ENCODE measurements at places on chromosomes 3 and 15.

- DNase-seq = no peak
Measured at GRCh38 chr15:38168467-38169070, 84.1 kb upstream of the SPRED1 start.

- no peak for DNase-seq
Measured at GRCh38 chr15:39510001-39510701, 70.7 kb upstream of the THBS1 start.

DNA sequence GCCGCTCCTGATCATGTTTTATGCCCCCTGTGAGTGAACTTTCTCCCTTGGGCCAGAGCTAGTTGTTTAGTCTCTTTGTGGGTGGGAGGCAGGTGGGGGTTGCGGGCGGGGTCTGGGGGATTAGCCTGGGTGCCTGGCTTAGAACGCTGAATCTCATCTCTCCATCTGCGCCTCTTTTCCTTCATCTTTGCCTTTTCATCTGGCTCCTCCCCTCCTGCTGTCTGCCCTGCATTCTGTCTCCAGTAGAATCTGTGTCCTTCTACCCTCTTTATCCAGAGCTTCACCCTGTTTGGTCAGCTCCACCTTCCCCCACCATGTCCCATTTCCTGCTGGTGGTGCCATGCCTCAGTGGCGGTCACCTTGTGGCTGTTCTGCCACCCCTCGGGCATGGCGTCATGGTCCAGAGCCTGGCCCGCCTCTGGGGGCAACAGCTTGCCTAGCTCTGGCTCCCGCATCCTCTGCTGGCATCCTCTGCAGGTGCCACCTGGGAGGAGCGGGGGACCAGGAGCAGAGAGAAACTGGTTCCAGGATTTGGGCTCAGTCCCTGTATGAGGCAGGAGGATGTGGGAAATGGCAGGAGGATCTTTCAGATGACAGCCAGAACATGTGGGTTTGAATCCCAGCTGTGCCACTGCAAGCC lies 44.3 kb downstream of the PDIA5 start:
- no peak for DNase-seq

DNA sequence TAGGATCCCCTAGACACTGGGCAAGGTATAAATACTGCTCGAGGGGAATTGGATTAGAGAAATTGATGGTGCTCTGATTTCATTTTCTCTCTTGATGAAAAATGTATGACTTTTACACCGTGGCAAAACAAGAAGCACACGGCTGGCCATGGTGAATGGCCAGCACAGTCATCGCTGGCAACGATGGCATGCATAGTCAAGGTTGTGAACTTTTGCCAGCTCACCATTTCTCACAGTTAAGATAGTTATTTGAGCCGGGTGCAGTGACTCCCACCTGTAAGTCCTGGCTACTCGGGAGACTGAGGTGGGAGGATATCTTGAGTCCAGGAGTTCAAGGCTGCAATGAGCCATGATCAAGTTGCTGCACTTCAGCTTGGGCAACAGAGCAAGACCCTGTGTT lies 95.4 kb downstream of the HMG20A start:
- DNase-seq = no peak

GRCh38 chr3:30779686-30780287 lies 114.7 kb downstream of the GADL1 start:
- peak; percentile 39 for DNase-seq

GRCh38 chr15:99143655-99144610 lies 39.1 kb downstream of the SYNM start:
- no peak for DNase-seq

GRCh38 chr15:100650685-100651084 lies 48.3 kb downstream of the ASB7 start:
- DNase-seq = no peak

DNA sequence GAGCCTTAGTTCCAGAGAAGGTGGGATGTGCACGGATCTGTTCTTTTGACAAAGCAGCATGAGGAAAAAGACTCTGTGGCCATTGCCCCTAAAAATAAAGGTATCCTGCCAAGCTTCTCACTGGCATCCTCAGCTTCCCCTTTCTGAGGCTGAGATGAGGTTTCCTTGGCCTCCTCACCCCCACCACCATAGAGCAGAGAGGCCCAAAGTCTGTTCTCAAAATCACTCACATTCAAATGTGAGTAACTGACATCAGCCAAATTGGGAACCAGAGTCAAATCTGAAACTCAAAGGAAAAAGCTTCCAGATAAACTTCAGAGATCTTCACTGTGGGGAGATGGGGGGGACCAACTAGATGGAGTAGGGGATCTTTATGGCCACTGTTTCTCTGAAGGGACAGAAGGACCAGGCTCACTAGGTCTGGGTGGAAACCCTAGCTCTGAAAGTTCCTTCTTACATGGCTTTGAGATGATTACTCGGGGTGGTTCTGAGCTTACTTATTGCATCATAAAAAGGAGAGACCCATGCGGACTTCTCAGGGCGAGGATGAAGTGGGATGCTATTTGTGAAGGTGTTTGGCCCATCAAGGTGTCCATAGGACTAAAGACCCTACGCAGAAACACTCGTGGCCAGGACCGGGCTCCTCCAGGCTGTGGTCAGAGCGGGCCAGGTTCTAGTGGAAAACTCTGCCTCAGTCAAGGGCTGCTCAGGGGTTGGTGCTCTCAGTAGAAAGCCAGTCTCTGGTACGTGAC lies 61.5 kb upstream of the MEF2A start:
- peak; percentile 40 for DNase-seq

DNA sequence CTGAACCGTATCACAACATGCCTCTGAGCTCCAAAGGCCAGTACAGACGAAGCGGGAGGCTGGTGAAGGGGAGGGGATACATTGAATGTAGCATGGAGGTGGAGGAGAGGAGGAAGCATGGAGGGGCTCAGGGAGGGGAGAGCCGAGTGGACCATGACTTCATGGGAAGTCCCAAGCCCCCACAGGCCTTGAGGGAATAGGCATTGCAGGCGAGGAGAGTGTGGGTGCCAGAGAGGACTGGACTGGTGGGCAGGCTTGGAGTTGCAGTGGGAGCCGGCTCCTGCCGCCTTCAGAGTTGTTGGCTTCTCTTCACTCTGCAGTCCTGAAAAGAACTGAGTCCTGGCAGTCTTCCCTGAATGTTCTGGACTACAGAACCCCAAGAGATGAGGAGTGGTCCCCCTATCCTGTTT lies 3.3 kb upstream of the RNU6-1 start:
- DNase-seq = no peak

- no peak for DNase-seq
Measured at GRCh38 chr3:63450023-63450422, 171.9 kb downstream of the SYNPR start.

GRCh38 chr3:13491206-13491974 lies 11.3 kb downstream of the HDAC11 start:
- no peak for DNase-seq

DNA sequence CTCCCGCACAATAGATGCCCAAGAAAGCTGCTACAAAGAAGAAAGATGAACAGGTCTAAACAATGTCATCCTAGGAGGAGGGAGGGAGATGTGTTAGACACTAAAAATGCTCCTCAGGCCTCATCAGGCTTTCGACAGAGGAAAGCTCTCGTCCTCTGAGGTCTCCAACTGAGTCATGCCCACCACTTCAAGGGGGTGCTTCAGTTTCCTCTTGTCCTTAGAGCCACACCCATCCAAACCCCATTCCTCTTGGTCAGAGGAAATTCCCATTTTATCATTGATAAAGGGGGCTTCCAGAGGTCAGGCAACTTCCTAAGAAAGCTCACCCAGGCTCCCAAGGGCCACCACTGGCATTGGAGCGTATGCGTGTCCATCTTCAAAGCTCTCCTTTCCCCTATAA lies 50.1 kb downstream of the HEG1 start:
- peak; percentile 24 for DNase-seq

GRCh38 chr3:154227531-154227930 lies 96.8 kb downstream of the DHX36 start:
- DNase-seq = no peak

GRCh38 chr15:88648357-88649214 lies 9.8 kb downstream of the ISG20 start:
- peak; percentile 65 for DNase-seq

GRCh38 chr3:115671761-115672455 lies 48.6 kb downstream of the GAP43 start:
- no peak for DNase-seq

DNA sequence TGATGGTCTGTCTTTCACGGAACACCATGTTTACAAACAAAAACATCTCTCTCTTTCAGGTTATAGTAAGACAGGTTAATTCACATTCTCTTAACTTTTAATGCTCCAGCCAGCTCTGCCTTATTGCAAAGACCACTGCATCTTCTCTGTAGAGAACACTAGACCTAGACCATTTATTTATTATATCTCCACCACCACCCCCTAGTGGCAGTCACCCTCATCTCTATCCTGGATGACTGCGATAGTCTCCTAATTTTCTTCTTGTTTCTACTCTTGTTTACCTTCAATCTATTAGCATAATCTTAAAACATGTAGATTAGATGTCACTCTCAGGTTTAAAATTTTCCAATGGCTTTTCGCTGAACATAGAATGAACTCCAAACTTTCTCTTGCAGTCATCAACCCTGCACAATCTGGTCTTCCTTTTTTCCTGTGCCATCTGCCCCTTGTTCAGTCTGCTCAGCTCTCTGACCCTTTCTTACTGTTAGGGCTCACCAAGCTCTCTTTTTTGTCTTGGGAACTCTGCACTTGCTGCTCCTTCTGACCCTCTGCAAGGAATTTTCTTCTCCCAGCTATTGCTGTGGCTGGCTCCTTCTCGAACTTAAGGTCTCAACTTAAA lies 155.6 kb downstream of the SQOR start:
- peak; percentile 47 for DNase-seq

- DNase-seq = no peak
Measured at GRCh38 chr15:57734860-57735259, 28.3 kb downstream of the POLR2M start.

DNA sequence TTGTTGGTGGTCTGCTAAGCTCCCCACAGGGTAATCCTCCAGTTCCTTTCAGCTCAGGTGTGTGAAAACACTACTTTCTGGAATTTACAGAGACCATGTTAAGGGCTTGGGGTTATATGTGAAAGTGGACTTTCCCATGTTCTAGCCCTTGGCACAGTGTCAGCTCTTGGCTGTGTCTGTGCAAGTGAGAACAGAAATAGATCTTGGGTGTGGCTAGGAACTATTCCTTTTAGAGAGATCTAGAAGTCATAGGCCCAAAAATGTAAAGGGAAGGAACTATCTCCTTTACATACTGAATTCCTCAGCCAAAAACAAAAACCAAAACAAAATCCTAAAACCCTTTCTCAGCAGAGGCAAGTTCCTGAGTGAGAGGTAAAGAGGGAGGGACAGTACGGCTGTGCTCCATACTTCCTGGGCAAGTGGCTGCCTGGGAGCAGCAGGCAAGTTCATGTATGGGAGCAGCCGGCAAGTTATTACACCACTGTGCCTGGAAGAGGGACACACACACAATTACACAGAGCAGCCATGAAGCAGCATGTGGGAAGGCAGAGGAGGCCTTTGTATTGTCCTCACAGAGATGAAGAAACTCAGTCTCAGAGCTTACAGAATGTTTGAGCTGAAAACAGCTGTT lies 19.9 kb upstream of the C3orf62 start:
- peak; percentile 16 for DNase-seq

DNA sequence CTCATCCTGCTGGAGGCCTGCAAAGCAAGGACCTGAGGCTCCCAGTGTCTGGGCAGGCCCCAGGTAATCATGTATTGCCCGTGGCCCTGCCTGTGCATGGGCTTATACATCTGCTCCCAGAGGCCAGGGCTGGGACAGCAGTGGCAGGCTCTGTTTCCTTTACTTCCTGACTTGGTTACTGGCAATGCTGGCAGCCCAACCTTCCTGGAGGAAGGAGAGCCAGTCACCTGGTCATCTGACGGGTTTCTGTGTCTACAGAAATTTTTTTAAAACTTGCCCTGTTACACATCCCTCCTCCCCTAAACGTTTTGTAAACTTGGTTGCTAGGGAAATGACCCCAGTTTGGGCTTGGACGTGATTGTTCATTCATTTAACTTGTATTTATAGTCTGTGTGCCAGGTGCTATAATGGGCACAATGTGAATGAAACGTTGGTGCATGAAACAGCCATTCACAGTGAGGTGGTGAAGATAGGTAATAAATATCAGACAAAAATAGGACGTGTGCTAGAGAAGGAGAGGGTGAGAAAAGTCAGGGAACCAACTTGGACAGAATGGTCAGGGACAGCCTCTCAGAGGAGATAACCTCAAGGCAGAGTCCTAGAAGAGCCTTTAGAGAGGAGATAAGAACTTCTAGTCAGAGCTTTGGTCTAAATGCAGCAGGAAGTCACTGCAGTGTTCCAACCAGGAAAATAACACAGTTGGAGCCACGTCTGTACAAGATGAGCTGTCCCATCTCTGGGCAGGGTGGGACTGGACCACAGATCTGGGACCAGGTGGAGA lies 14.1 kb downstream of the TEX264 start:
- DNase-seq = no peak

DNA sequence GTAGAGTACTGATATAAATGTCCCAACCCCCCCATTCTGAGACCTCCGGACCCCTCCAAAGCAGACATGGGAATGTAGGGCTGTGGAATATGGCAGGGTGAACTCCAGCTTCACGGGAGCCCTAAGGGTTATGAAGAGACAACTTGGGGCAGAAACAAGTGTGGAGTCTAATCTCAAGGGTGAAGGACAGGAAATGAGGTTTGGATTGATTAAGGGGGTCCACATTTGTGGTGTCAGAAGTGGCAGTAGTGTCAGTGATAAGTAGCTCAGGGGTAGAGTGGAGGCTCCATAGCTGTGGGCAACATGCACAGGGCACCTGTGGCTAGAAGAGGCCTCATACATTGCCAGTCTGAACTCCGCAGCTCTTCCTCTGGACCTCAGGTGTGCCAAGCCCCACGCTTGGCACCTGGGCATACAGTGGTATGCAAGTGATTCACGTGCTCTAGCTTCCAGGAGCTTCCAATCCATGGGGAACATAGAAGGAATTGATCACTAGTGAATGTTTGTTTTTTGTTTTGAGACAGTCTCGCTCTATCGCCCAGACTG lies 4.1 kb upstream of the P4HTM start:
- no peak for DNase-seq

DNA sequence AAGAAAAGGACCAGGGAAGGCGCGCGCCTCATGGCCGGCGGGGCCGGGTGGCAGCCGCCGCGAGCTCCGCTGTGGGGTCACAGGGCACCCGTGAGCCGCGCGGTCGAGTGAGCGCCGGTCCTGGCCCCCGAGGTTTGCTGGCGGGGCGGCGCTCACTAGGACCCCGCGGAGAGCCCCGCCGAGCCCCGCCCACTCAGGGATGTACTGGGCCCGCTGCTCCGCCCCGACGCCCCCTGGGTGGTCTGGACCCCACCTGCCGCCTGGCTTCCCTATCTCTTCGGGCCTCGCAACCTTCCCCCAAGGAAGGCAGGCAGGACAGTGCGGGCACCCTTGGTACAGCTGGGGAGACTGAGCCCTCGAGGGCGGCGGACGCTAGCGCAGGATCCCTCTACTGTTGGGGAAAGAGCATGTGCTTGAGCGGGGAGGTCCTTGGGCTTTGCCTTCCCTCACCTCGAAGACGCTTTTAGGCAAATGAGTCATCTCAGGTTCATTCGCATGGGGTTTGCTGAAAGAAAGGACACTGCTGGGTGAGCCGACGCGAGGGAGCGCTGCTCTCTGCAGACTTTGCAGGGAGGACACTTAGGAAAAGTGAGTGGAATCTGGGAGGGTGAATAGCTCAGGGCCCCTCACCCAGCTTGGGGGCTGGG lies at the start of gene CHRNB4:
Gene CHRNB4 (minus strand): TSS at position 109 of the 647 bp plus-strand sequence. CDS start 77 bp downstream, at position 32.
- DNase-seq = no peak
